ENCODE measurements at places on chromosomes 13 and 19.

- no peak for DNase-seq
These were observed 58.0 kb downstream of the TNFRSF19 start for GRCh38 chr13:23628250-23628649.

DNA sequence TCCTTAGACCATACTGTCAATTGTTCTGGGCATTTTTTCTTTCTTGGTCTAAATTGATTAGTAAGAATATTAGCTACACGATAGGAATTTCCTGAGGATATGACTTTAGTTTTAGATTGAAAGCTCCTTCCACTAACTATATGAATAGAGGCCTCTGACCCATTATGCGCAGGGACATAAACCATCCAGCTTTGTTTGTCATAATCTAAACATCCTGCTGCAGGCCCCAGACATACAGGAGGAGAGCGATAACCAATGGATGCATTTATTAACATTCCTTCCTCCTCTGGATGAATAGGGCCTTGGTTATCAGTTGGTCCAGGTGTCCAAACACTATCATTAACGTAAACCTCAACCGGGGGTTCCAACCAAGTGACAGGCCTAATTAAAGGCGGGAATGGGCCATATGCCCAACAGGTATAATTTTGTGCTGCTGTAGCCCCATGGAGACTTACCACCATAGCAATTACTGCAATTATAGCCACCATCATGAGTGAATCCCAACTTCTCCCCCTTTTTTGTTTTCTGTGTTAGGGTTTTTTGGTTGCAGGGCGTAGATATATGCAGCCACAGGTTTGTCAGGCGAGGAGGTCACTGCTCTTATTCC is 32.6 kb downstream of the CLEC4M start:
- DNase-seq = no peak

GRCh38 chr13:53281677-53282076 is 253.1 kb downstream of the OLFM4 start:
- DNase-seq = no peak

DNA sequence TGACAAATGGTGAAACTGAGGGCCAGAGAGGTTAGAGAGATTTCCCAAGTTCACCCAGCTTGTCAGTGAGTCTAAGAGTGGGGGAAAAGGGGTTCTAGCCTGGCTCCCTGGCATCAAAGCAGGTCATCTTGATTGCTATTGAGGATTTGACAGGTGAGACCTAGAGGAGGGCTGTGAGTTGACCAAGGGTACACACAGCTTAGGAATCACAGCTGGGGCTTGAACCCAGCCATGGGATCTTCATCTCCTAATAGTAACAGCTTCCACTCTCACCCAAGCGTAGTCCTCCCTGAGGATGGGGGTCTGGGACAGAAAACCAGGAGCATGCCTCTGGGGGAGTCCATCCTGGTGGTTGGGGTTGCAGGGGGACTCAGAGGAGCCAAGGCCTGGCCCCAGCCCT is 6.8 kb downstream of the CYP4F8 start:
- no peak for DNase-seq

GRCh38 chr13:50187352-50188029 is 172.2 kb downstream of the KCNRG start:
- DNase-seq = no peak

GRCh38 chr13:109180905-109181425 is 551.6 kb downstream of the MYO16 start:
- DNase-seq = no peak

DNA sequence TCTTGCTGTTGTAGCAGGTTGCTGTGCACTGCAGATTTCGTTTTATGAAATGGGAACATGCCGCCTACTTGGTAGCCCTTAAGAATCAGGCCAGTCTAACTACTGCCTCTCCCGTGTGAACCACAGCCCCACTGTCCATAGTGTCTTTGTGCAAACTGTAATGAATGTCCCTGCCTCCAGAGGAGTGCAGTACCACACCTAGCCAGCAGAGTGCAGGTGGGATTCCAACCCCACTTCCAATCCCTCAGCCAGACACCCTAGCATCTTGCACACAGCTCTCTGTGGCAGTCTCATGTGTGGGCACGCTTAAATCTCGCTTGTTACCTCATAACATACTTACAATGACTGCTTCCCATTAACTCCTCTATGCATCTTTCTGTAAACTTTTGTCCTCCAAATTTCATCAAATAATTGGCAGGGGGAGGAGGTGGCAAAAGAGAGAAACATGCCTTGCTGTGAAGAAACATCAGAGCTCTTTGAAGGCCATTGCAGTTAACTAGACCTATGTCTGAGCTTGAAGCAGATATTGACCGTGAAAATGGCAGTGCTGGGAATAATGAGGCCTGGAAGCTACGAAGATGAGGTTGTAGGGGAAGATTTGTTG is 47.2 kb downstream of the ZAR1L start:
- peak; percentile 10 for DNase-seq

GRCh38 chr19:5179256-5179655 is 161.4 kb downstream of the PTPRS start:
- no peak for DNase-seq

DNA sequence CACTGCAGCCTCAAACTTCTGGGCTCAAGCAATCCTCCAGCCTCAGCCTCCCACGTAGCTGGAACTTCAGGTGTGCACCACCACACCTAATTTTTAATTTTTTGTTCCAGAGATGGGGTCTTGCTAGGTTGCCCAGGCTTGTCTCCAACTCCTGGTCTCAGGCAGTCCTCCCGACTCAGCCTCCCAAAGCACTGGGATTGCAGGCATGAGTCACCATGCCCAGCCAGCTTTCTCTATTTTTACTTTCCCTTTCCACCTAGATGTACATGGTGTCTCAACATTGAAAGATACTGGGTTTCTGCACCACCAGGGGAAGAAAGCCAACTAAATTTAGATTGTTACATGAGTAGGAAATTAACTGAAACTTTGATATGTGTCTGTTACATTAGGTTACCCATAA is 13.8 kb upstream of the ZNF846 start:
- DNase-seq = no peak

DNA sequence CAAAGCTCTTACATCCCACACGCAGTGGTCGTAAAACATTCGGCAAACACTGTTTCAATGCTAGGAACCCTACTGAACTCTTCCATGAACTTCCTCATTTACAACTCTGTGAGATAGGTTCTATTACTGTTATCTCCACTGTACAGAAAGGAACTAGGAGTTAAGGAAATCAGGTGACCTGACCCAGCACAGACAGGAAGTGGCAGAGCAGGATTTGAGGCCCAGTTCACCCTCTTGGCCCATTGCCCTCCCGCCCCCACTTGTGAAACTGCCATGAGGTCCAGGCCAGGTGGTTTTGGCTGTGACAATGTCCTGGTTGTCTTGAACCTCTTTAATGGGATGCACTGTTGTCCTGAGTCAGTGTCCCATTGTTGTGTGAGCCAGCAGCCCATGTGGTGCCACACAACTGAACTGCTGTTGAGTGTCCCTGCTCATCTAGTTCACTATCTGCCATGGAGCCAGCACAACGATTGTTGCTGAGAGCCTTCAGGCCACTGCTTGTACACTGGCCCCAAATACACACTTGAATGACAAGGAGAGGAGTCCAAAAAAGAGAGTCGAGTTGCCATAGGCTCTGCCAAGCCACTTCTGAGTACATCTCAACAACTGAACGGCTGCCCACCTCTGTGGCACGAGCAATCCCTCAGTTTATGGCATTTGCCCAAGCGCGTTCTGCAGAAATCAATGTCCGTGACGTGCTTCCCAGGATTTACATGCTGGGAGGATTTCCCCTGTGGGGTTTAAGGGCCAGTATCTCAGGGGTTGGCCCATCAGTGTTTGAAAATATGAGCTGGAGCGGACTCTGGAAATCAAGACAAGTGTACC is 484.6 kb downstream of the TSHZ3 start:
- no peak for DNase-seq

DNA sequence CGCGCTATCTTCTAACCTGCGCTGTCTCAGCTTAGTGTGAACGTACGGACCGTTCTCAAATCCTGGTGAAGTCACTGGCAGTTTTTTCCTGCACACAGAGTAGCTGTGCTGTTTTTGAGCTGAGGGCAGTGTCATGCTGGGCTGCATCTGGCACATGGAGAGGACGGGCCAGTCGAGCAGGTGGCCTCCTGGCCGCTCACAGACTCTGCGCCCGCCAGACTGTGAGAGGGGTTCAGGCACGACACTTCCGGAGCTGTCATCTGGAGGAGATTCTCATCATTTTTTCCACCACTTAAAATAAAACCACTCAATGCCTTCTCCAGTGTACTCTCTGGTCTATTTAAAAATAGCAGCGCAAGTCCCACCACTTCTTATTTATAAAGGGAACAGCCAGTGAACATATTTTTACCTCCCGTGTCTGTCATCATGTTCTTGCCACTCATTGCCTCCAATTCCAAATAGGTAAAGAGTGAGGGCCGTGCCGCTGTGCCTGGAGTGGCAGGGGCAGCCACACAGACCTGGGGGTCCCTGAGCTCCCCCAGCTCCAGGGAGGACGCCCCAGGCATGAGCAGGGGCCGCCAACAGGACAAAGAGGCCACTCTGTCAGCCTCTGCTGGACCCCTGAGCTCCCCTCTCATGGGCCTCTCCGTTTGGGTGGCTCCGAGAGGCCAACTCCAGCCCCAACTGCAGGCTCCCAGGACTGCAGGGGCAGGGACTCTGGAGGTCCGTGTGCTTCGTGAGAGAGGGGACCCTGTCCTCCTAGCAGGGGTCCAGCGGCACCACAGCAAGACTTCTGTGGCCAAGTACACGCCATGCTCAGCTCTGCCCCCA is 36.9 kb upstream of the GRTP1 start:
- no peak for DNase-seq

DNA sequence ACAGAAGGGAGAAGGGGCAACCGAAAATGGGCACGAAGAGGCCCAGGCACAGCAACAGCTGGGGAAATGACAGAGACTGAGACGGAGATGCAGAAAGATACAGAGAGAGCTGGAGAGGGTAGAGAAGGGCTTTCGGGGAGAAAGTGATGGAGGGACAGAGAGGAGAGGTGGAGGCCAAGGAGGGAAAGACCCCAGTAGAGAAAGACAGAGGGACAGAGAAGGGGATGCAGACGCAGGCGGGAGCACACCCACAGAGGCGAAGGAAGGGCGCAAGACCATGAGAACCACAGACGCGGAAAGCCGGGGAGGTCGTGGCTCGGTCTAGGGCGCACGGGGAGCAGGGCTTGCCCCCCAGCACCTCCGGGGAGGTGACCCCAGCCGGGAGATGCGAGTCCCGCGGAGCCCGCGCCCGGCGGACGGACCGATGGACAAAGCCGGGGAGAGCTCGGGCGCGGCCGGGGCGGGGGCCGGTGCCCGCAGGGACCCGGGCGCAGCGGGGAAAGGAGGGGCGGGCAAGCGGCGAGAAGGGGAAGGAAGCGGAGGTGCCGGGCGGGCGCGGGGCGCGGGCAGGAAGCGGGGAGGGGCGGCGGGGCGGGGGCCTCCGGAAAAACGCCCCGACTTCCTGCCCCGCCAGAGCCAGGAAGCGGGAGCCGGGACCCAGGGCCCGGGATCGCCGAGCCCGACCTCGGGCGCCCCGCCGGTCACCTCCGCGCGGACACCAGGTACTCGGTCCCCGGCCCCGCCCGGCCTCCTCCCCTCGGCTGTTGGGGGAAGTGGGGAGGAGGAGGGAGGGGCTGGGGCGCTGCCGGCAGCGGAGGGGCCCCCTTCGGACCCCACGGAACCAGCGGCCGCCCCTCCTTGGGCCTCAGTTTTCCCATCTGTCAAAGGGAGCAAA is at the start of gene ARHGEF1:
Gene ARHGEF1 (plus strand): TSS at position 617 of the 895 bp plus-strand sequence. CDS start 4,899 bp downstream, outside the sequence.
- DNase-seq = peak; percentile 52
